CD4-positive, alpha-beta T cell treated with Interleukin-10 for 1 hour (primary cell): ENCODE measurements at places on chromosomes 2 and 18.

GRCh38 chr2:95760806-95761525 lies 169.2 kb downstream of the TRIM43 start:
- no peak for DNase-seq

- no peak for DNase-seq
Measured at GRCh38 chr2:18156421-18156820, 278.0 kb downstream of the KCNS3 start.

DNA sequence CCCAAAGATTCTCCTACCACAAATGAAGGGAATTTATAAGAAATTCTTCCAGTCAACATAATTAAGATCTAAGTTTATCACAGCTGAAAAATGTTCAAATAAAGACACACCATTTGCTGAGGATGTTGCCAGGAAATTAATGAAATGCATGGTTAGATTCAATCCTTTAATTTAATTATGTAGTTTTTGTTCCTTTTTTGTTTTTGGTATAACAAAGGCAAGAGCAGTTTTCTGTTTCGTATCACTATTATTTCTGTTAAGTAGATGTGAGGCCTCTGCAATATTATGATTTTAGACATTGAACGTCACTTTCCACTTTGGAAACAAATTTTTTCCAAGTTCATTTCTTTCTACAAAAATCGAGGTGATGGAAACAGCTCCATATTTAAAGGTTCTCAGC lies 440.0 kb downstream of the THSD7B start:
- DNase-seq, result no peak

GRCh38 chr2:192051533-192051932 lies 143.2 kb downstream of the TMEFF2 start:
- DNase-seq, result no peak

- DNase-seq, result no peak
Measured at GRCh38 chr18:27749194-27749593, 427.7 kb downstream of the CDH2 start.

DNA sequence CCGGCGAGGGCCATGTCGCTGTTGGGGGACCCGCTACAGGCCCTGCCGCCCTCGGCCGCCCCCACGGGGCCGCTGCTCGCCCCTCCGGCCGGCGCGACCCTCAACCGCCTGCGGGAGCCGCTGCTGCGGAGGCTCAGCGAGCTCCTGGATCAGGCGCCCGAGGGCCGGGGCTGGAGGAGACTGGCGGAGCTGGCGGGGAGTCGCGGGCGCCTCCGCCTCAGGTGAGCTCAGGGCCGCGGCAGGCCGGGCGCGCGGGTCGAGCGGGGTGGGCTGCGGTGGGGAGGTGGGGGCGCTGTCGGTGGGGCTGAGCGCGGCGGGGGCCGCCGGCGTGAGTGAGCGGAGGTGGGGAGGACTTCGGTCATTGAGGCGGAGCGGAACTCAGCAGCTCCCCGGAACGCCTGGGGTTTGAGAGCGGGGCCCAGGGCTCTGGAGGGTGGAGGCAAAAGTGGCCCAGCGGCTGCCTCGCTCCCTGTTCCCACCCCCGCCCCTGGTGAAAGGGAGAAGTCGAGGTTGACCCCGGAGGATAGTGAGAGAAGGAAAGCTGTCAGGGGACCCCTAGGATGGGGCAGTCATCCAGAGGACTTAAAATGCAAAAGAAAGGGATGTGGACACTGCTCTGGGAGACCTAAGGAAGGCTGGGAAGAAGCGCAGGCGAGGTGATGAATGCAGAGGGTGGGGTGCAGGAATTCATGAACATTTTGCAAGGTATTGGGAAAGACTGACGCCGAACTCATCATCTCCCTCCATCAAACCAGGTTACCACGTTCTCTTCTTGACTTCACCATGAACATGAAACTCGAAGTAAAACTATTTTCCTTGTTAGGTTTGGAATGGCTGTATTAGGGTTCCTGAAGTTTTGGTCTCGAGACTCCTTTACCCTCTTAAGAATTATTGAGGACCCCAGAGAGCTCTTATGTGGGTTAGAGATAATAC lies 633 bp downstream of the MALT1 start:
- peak; percentile 64 for DNase-seq

GRCh38 chr2:121649149-121649595 lies at the start of gene CLASP1:
TSS of gene CLASP1 (minus strand) at chr2:121649462. CDS start at chr2:121605895, 43,567 bp downstream.
- no peak for DNase-seq

- DNase-seq, result no peak
Measured at GRCh38 chr2:101689114-101689825, 8.2 kb upstream of the MAP4K4 start.
